ENCODE measurements at places on chromosomes 4 and X.
A peak's percentile ranks its signal among the peaks of the same experiment; 100 is the strongest.

DNA sequence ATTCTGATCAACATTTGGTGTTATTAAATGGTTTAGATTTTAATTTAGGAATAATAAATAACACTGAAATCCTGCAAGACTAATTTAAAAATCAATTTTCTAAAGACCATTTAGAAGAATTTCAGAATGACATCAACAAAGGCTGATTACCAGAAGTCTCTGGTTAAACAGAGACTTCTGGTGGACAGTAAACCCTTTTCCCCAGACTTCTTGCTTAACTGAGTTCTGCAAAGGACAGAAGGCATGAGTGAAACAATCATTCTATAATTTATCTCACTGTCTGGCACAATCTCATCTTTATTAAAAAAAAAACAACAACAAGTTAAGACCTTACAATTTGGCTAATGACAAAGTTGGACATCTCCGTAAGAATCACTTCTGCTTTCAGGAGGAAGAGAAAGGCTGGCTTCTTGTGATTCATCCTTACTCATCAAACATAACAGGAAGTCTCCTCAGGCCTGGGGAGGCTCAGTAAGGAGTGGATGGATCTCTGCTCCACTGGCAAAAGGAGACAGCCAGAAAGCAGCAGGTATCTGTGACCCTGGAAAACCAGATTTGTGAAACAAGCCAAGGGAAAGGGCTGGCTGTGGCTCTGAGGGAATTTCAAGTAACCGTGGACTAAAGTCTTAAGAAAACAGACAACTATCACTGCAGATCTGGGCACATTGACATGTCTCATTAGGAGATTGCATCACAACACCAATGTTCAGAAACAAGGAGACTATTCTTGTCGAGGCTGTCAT, 908 bp upstream of the TLR6 start:
- DNase-seq: no peak

GRCh38 chr4:110138551-110138950, 59.9 kb downstream of the ELOVL6 start:
- no peak for DNase-seq

GRCh38 chr4:17313194-17313593, 198.7 kb downstream of the QDPR start:
- DNase-seq: no peak

DNA sequence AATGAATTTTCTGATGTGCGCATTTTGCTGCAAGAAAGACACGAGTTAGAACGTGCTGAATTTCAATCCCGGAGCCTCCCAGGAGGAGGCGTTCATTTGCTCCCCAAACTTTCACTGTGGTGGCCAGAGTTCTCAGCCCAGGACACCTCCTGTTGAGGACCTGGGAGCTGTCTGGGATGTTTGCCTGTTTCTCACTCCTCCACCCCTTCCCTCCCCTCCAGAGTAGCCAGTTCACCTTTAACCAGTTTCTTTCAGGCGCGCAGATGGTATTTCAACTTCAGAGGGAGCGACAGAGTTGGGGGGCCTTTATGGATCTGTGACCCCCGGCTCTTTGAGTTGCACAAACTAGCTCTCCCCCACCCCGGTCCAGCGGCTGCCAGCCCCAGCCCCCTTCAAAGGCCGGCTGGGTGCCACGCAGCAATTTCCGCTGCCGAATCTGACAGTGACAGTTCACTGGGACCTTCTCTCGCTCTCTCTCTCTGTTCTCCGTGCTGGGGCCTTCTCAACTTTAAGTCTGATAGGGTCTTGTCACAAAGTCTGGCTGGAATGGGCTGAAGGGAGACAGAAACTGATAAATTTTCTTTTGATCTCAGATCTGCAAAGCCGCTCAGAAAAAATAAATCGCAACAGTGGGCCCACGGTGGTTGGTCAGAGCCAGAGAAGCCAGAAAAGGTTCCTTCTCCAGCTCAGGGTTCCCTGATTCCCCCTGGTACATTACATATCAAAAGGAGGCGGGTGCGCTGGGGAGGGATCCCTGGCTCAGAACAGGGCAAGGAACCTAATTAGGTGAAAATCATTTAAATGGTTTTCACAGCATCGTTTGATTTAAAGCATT, 100.0 kb upstream of the STX18 start:
- DNase-seq: no peak

- no peak for DNase-seq
Observed at GRCh38 chr4:42234817-42235216, 82.4 kb upstream of the BEND4 start.

DNA sequence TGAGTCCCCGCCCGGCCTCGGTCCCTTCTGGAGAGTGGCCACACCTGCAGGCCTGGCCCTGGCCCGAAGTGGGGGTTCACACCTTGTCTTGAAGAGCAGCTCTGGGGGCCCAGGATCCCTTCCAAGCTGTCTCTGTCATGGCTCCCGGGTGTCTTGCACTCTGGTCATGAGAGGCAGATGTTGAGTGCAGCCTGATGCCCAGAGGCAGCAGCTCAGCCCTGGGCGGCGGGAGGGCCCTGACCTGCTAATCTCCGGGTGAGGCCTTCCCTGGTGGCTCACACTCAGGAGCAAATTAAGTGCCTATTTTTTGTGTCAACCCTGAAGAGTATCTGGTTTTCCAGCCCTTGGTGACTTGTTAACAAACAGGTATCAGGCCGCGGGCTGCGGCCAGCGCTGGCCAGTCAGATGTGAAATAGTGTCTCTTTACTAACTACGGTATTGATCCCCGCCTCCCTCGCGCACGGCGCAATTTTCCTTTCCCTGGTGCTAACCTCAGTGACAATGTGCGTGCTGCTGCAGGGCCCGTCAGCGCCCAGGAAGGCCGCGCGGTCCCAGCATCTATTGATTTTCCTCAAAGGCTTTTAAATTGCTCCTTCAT, 24.2 kb downstream of the NKX1-1 start:
- DNase-seq: no peak

DNA sequence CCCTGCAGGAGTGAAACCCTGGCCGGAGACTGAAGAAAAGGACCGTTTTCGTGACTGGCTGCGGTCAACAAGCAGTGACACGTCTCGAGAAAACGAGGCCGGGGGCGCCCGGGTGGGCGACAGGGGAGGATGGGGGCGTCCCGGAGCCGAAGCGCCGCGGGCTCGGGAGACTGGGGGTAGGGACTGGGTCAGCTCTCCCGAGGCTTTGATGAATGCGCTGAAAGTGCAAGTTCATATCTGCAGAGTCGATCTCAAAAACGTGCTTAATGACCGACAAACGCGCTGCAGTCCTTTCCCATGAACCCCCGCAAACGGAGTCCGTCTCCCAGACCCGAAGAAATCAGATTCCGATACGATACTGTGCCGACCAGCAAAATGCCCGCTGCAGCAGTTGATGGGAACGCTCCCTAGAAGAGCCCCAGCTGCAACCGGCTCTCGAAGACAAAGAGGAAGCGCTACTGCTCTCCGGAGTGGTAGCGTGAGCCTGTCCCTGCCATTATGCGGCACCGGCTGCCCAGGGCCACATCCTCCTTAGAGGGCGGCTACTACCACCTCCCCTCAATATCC, 806 bp upstream of the CD99L2 start:
- peak; percentile 58 for DNase-seq

GRCh38 chrX:19849464-19850080, 37.8 kb downstream of the SH3KBP1 start:
- DNase-seq: peak; percentile 4

DNA sequence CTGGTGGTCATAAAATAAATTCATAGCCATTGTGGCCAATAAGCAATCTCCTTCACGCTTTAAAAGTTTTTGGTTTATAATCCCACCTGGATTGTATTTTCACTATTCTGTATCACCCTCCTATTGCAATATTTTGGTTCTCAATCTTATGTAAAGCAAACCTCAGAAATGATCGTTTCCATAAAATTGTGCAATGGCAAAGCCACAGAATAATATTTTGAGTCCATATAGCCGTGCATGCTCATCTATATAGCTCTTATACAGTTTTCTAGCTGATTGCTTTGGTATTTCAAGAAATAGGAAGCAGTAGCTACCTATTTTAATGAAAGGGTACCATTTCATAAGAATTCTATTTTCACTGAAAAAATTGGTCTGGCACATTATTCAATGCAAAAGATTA, 10.0 kb upstream of the HAND2 start:
- DNase-seq: no peak

DNA sequence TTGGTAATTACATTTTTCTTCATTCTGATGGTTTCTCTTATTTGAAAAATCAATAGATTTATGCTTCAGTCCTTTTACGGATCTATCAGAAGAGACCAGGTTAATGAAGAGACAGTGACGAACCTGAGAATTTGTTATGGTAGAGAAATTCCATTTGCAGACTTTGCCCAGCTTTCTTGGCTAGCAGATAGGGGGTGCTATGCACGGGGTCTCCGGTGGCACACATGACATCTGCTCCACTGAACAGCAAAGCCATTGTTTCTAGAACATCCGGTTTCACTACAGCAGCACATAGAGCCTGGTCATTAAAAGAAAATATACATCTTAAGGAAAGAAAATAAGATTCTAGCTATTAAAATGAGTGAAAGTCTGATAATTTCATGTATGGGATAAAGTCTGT, 85.1 kb downstream of the ARAP2 start:
- DNase-seq: no peak

GRCh38 chr4:8070736-8071718, 87.6 kb downstream of the ABLIM2 start:
- DNase-seq: no peak

Measured in stimulated activated naive CD4-positive, alpha-beta T cell (primary cell).